ENCODE measurements at places on chromosomes 11 and 22.

- no peak for DNase-seq
These were observed 12.1 kb downstream of the DERL3 start for GRCh38 chr22:23826510-23827350.

DNA sequence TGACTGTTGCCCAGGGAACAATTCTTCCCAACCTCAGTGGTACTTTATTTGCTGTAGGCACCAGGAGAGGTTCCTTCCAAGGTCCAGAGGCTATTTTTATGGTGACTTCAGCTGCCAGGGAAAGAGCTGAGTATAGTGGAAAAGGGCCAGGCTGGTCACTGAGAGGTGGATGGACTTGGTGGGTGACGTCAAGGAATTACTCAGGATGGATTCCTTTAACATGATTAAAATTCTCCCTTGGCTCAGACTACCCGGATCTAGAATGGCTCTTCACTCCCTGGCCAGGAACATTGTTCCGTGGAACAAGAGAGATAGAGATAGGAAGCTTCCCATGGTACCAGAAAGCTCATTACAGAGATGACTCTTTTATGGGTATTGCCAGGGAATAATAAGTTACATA is 8.7 kb upstream of the CALCA start:
- no peak for DNase-seq

- DNase-seq = no peak
These were observed at the start of gene TLCD5 for GRCh38 chr11:120324932-120325810. TLCD5 (plus strand) TSS chr11:120325299; CDS start chr11:120327442, 2,143 bp downstream.

DNA sequence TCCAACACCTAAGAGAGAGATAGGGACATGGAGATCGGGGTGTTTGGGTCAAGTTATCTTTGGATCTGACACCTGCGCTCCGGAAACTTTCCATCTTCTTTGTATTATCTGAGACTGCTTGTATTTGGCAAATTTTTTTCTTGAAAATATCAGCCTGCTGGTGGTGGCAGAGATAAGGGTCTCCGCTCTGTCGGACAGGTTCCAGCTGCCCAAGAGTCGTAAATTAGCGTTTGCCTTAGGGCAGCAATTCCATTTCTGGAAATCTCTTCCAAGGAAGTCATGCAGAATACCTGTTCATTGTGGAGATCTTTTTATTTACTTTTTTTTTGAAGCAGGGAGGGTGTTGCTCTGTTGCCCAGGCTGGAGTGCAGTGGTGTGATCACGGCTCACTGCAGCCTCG is 19.5 kb upstream of the CSNK1E start:
- no peak for DNase-seq

DNA sequence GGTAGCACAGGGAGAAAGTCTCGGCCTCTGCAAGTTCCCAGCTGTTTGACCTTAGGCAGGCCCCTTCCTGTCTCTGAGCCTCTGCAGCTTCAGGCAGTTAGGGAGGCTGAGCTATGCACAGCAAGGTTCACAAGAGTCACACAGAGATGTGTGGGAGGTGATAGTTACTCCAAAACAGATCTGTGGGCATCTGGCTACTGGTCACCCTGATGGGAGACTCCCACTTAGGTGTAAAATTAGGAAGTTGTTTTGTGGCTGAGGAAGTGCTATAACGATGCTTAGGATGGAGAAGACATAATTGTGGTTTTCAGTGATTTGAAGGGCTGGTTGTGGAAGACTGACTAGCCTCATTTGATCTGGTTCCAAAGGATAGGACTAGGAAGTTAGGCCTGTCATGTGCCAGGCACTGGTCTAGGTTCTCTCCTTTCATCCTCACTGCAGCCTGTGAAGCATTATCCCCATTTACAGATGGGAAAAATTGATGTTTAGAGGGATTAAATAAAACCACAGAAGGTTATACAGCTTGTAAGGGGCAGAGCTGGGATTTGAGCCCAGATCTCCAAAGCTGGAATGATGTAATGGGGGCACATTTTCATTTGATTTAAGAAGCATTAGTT is 13.5 kb downstream of the ACO2 start:
- DNase-seq = no peak

- DNase-seq = no peak
These were observed 2.0 kb downstream of the HBG1 start for GRCh38 chr11:5247472-5248192.

DNA sequence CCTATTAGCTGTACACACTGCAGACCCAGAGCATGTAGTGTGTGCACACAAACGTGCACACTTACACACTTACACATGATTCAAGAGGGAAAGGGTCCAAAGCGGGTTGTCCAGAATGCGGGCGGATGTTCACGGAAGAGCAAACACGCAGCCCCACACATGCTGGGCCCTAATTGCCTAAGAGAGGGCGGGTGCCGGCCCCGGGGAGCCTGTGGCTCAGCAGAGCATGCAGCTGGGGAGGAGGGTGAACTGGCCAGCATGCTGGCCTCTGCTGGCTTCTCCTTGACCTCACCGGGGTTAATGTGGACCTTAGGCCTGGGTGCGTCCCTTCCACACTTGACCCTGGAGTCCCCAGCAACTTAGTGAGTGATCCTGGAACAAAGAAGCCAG is 816.3 kb downstream of the BRD1 start:
- DNase-seq = no peak

DNA sequence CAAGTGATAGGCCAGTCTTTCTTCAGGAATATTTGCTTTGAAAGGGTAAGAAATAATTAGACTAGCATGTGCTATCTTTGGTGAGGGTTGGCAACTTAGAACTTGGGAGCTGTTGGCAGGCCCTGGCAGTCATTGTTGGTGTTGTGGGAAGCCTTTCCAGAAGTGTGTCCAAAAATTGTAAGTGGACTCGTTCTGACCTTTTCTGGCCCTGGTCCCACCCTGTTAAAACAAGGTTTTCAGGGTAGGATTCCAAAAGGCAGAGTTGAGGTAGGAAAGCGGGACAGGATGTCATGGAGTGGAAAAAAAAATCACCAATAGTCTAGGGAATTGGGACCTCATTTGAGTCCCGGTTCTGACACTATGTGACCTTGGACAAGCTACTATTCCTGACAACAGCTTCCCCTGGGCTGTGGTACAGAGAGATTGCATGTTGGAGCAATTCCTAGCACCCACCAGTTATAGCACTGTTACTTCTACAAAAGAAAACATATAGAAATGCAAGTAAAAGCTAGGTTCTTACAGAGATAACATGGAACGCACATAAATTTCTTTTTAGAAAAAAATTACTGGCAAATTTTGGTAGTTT is 299.3 kb upstream of the DDI1 start:
- DNase-seq = no peak

- DNase-seq = no peak
These were observed 138.9 kb downstream of the CD44 start for GRCh38 chr11:35277827-35278226.

- DNase-seq = no peak
These were observed 14.6 kb upstream of the KRTAP5-6 start for GRCh38 chr11:1682225-1682905.

DNA sequence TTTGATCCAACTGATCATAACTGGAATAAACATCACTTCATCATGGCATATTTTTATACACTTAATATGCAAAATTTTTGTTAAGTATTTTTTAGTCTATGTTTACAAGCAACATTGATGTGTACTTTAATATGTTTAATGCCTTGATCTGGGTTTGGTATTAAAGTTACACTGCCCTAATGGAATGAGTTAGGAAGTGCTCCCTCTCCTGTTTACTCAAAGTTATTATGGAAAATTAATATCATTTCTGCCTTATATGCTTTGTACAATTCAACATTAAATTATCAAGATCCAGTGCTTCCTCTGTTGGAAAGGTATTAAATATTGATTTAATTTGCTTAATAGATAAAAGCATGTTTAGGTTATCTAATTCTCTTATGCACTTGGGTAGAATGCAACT is 927.3 kb upstream of the RAG2 start:
- DNase-seq = no peak

DNA sequence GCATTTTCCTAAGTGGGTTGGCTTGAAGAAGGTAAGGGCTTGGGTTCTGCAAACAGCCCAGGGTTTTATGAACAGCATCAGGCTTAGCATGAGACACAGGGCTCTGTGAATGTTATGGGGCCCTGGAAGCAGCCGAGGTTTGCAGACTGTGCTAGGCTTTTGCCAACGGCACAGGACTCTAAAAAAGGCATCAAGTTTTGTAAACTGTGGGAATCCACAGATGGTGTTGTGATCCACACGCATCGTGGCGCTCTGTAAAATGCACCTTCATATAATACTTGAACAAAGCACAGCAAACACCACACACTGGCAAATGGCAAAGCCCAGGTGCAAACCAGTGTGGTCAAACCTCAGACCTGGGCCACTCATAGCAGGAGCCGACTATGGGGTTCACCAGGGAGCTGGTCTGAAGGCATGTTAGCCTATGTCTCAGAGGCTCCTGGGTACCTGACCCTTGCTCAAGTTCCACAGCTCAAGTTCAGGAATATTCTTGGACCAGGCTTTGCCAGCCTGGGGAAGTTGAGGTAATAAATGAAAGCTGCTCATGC is 2.4 kb upstream of the SLCO2B1 start:
- DNase-seq = no peak

GRCh38 chr11:1949302-1949701 is 2.2 kb downstream of the MRPL23 start:
- no peak for DNase-seq

- DNase-seq = no peak
These were observed 380.7 kb downstream of the MN1 start for GRCh38 chr22:27420817-27421361.

DNA sequence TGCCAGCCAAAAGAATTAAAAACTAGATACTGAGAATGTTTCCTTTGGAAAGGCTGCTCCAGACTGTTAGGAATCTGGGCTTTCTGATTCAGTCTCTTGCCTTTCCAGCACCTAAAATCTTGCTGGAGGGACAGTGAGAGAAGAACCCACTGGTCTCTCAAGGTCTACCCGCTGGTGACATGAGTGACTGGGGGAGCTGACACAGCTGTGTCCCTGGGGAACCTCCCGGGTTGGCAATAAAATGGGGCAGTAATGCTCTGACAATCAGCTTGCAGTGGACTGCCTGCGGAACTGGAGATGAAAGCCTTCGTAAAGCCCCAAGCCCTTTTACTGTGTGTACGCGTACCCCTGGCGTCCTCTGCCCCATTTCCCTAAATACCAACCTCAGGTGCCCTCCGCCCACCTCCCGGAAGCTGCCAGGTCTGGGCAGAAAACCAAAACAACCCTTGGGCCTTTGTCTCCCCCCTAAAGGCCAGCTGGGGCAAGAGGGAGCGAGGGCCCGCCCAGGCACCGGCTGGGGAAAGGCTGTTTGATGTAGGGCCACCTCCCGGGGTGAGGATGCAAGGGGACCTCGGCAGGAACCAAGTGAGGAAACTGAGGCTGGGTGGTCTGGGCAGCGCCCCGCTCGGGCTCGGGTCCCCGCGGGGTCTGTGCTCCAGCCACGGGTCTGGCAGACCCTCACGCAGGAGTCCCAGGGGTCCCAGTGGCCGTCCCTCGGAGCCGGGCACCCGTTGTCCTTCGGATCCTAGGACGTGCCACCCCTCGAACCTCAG is 741 bp downstream of the CARS1 start:
- no peak for DNase-seq

GRCh38 chr11:8192896-8193209 is 24.0 kb upstream of the RIC3 start:
- DNase-seq = no peak

GRCh38 chr22:43521716-43522115 is 109.9 kb downstream of the MPPED1 start:
- DNase-seq = no peak

GRCh38 chr11:110345743-110346142 is 49.3 kb upstream of the RDX start:
- DNase-seq = no peak

DNA sequence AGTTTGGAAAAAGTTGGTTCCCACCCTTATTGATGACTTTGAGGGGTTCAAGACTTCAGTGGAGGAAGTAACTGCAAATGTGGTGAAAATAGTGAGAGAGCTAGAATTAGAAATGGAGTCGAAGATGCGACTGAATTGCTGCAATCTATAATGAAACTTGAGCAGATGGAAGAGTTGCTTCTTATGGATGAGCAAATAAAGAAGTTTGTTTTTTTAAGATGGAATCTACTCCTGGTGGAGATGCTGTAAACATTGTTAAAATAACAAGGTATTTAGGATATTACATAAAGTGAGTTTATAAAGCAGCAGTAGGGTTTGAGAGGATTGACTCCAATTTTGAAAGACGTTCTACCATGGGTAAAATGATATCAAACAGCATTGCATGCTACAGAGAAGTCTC is 64.2 kb upstream of the GRK2 start:
- DNase-seq = no peak

DNA sequence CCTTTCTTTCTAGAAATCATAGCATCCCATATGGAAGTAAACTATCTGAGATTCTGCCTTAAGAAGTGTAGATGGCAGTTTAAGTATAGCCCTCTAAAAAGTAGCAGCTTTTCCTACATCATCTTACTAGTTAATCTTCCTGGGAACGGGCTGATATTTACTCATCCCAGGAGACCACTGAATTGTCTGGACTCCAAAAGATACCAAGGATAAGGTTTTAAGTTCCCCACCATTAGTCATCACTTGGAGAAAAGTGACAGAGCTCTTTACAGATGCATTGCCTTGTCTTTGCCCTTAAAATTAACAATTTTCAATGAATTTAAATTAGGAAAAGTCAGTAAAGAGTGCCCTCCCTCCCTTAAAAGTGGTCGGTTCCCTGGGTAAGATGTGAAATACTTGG is 129.5 kb downstream of the MAML2 start:
- DNase-seq = no peak

DNA sequence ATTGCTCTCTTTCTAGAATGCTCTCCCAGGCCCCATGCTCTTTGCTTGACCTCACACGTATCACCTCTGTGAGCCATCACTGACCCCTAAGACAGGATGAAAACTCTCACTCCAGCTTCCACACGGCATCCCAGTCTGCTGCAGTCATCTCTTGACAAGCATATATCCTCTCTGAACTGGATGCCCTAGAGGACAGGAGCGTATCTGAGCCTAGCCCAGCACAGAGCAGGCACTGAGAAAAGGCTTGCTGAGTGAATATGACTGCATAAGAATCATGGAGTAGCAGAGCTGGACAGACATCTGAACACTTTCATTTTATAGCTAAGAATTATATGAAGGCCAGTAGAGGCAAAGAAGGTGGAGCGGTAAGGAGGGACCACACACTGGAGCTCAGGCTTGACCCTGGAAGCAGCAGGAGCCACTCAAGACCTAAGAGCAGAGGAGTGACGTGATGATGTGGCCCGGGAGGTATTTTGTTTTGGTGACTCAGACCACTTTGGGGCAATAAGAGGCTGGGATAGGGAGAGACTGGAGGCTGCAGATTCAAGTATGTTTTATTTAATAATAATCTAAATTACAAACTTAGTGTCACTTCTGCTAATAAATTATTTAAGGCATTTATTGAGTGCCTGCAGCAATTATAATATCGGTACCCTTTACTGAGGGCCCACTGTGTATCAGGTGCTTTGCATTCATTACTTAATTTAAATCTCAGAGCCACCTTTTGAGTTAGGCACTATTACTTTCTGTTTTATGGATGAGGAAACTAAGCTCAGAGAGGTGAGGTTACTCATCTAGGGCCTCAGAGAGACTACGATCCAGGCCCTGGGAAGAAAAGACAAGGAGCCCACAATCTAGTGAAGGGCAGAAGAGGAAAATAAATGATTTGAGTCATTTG is 42.6 kb downstream of the MAP6 start:
- DNase-seq = no peak

GRCh38 chr11:798093-798713 is at the start of gene SLC25A22:
SLC25A22 (minus strand) TSS chr11:798281; CDS start chr11:795006, 3,275 bp downstream.
- peak; percentile 69 for DNase-seq

GRCh38 chr11:109026891-109027489 is 362.1 kb downstream of the DDX10 start:
- no peak for DNase-seq

- DNase-seq = no peak
These were observed 31.6 kb upstream of the WNT11 start for GRCh38 chr11:76237914-76238313.

- DNase-seq = no peak
These were observed 60.2 kb downstream of the SMIM38 start for GRCh38 chr11:69215784-69216415.

- DNase-seq = no peak
These were observed 25.1 kb upstream of the GUCY1A2 start for GRCh38 chr11:107043242-107044006.

Data from stimulated activated CD4-positive, alpha-beta T cell treated with anti-CD3 and anti-CD28 coated beads, TNF-alpha, amount 100 ng/mL, for 24 hours (primary cell).